HepG2 (cell line): ENCODE measurements at places on chromosomes 5 and 9.
A peak's percentile ranks its signal among the peaks of the same experiment; 100 is the strongest.

DNA sequence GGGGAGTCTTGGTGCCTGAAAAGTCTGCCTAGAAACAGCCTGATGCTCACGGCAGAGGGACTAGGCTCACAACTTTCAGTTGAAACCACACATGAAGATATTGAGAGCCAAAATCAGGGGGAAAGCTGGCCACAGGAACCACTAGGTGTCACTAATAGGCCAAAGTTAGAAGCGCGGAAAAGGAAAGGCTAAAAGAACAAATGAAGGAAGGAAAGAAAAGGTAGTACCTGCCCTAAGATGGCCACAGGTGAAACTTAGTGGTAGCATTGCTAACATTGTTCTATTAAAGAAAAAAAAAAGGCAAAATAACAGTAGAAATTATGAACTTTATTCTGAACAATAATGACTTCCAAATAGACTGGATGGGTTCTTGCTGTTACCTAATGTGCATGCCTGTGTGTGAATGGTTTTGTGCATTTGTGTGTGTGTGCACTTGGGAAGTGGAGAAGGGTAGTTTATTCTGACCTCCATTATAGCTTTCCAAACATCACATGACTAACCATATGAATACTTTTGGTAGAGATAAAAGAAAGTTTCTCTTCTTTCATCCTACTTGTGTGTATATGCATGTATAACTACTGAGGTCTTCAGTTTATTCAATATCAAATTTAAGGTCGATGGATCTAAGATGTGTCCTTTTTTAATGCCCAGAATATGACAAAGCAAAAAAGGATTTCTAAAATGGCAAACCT is 2.1 kb upstream of the RFESD start:
- no peaks in the 10 kb centered on the region for H3K36me3 ChIP-seq
- no peak overlapping the region for H3K4me3 ChIP-seq
- H3K4me1 ChIP-seq, result peaks cover 67% of the 10 kb centered on the region
- peak; percentile 45 for DNase-seq
- H3K27ac ChIP-seq, result no peak overlapping the region

DNA sequence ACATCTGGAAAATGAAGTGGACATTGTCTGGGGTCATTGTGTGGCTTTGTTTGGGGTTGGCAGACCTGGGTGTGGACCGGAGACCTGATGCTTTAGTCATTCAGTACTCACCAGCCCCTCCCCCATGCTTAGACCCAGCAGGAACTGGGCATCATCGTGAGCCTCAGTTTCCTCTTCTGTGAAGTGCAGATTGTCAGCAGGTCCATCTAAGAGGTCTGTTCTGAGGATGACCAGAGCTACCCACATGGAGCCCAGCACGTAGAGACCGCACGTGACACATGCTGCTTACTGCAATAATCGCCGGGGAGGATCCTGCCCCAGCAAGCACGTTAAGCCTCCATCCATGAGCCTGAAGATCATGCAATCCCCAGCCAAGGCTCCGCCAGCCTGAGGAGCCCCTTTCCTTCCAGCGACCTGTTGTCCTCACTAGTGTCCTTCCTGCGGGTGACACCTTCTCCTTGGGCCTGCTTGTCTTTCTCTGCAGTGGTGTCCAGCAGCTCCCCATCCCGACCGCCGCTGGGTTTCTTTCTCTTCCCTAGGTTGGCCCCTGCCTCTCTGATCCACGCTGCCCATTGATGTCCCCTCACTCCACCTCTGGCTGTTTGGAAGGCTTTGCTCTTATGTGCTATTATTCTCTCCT is 26.7 kb upstream of the IRX4 start:
- H3K36me3 ChIP-seq, result no peaks in the 10 kb centered on the region
- H3K27me3 ChIP-seq, result peaks cover 10% of the 10 kb centered on the region
- H3K4me3 ChIP-seq, result no peak overlapping the region
- no peak for DNase-seq

- DNase-seq, result no peak
- H3K4me1 ChIP-seq, result 0 out of 2 replicates have a peak, but pooled peaks cover 6% of the 10 kb centered on the region
- no peaks in the 10 kb centered on the region for H3K27me3 ChIP-seq
- no peak overlapping the region for H3K27ac ChIP-seq
Measured at GRCh38 chr5:135365281-135365680, 33.8 kb downstream of the MACROH2A1 start.

DNA sequence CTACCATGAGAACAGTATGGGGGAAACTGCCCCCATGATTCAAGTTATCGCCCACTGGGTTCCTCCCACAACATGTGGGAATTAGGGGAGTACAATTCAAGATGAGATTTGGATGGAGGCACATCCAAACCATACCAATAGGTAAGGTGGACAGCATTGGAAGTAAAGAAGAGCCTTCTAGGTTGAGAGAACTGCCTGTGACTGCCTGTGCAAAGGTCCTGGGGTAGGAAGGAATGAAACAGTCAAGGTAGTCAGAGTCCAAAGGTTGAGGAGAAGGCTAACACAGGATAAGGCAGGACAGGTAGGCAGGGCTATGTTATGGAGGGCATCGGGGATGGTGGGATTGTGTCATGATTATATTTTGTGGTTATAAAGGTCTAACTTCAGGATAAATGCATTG is 6.1 kb downstream of the GDA start:
- DNase-seq, result no peak
- no peak overlapping the region for H3K4me3 ChIP-seq
- no peaks in the 10 kb centered on the region for H3K36me3 ChIP-seq
- H3K4me1 ChIP-seq, result peaks cover 19% of the 10 kb centered on the region
- H3K27ac ChIP-seq, result no peak overlapping the region
